ENCODE measurements at places on chromosomes 11 and 22.

DNA sequence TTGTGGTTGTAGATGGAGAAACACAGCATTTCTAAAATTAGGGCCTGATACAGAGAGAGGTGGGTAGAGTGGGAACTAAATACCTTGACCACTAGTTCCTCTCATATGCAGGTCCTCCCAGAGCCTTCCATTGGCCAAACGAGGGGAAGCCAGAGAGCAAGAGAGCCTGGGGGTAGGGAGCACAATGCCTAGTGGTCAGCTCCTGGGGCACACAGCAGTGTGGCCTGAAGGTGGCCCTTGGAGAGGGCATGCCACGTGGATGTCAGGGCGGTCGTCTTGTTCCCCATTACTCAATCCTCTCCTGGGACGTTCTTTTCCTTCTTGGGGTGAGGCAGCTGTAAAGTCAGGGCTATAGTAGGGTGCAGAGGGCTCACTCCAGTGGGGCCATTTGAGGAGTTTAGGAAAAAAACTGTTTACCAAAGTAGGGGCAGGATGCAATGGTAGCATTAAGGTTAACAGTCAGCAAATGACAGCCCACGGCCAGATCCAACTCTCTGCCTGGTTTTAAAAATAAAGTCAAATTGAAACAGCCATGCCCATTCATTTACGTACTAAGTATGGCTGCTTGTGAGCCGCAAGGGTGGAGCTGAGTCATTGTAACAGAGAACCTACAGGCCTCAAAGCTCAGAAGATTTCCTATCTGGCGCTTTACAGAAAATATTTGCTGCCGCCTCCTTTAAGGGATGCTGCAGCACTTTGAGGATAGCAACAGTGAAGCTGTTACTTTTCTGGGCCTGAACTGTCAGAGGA, 7.6 kb downstream of the MYO18B start:
- DNase-seq, result no peak

- no peak for DNase-seq
Observed at GRCh38 chr22:46673205-46673604, 53.0 kb downstream of the GRAMD4 start.

DNA sequence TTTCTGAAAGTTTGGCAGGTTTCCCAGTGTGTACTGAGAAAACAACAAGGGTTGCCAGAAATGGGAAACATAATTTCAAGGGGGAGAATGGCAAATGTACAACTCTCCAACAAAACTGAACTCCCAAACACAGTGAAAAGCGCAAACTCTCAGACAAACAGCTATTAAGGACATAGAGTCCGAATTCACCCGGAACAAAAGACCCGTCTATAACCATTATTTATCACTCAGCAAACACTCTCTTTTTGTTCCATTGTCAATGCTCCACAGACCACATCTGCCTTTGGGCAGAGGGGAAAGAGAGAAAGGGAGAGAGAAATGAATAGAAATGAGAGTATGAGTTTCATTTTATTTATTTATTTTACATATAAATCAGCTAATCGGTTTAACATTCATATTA, 21.7 kb downstream of the KIRREL3 start:
- DNase-seq, result no peak

GRCh38 chr11:122209619-122210366, 93.8 kb upstream of the BLID start:
- DNase-seq, result no peak

DNA sequence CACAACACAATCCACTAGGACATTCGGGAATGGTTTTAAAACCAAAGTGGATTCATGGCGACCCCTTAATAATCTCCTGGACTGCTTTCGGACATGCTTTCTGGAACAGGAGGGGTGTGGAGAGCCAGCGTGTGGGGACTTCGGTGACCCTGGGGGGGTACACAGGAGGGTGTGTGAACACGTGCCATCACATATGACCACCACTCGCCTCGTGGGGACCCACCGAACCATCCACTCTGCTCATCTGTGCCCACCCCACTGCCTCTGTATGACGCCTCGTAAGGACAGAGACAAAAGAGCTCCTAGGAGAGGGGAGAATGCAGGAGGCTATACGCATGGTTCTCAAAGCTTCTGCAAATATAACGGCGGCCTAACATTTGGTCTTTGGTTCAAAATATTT, 8.9 kb downstream of the LTO1 start:
- no peak for DNase-seq

DNA sequence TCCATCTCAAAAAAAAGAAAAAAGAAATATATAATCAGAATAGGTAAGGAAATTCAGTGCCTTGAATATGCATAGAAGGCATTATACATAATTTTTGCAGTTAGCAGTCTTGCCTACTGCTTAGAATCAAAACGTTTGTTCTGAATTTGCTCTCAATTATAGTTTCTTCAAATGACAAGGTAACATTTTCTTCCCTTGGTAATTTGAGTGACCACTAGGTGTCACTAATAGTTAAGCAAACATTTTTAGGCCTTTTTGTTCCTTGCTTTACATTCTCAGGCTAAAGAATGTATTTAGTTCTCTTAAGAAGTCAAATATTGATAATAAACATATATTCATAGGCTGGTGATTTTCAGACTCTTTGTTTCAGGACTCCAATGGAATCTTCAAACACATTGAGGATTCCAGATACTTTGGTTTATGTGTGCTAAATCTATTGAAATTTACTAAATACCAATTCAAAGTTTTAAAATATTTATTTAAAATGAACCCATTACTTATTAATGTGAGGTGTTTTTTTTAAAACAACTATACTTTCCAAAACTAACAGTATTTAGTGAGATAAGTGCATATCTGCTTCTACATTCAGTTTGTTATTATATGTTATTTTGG, 55.0 kb upstream of the DEPDC7 start:
- DNase-seq, result no peak

DNA sequence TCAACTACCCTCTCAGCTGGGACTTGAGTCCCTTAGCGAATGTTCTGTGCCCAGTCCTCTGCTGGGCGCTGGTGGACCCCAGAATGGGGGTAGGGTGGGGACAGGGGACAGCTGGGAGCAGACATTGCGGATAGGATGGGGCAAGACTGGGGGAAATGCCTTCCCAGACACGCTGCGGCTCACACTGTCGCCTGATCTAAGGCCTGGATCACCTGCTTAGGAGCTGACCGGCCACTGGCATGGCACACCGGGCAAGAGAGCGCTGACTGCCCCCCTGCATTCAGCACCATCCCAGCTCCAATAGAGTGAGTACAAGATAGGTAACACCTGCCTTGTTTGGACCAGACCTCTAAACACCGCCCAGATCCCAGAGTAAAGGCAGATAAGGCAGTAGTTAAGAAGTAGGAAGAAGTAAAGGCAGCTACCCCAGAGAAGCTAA, 1.4 kb downstream of the ARVCF start:
- DNase-seq, result no peak

- DNase-seq, result no peak
Observed at GRCh38 chr11:57124505-57124904, 57.2 kb upstream of the LRRC55 start.

DNA sequence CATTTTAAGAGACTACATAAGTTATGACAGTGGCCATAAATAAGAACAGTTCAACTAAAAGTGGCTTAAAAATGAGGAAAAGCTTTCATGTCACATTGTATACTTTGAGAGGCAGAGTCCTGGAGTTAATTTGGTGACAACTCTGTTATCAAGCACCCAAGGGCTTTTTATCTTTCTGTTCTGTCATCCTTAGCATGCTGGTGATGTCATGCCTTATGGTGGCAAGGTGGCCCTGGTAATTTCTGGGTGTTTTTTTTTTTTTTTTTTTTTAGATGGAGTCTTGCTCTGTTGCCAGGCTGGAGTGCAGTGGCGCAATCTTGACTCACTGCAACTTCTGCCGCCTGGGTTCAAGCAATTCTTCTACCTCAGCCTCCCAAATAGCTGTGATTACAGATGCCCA, 158.8 kb downstream of the AASDHPPT start:
- DNase-seq, result no peak

- no peak for DNase-seq
Observed at GRCh38 chr11:127733552-127733951, 733.0 kb upstream of the KIRREL3 start.

- DNase-seq, result no peak
Observed at GRCh38 chr11:108122166-108122628, 830 bp downstream of the ACAT1 start.

DNA sequence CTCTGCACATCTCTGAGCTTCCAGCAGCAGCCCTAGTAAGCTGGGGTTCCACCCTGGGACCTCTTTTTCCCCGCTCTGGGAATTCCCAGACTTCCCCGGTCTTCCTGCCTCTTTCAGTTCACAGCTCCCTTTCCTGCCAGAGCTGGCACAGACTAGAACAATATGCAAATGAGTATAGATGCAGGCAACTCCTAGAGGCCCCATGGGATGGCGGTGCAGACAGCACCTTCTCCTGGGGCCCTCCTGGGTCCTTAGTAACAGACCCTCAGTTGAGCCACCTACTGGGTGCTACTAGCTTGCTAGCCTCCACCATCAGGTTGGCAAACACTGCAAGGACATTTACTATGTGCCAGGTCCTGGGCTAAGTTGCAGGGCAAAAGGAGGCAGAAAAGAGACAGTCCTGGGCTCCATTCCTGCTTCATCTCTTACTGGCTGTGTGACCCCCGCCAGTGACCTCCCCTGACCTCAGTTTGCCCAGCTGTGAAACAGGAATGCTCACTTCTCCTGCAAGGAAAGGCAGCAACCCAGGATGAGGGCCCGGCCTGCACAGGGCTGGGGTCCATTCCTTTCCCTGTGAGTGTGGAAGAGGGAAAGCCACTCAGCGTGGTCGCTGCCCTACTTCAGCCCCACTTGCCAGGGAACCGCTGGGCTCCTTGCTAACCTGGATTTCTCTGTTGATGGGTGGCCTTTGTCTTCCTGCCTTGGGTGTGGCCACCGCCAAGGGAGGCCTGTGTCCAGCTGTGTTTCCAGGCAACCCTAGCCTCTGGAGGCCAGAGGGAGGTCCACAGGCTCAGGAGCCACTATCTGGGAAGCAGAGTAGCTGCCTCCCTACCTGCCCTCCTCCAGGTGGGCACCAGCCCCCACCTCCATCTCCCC, 7.3 kb downstream of the RELT start:
- no peak for DNase-seq

DNA sequence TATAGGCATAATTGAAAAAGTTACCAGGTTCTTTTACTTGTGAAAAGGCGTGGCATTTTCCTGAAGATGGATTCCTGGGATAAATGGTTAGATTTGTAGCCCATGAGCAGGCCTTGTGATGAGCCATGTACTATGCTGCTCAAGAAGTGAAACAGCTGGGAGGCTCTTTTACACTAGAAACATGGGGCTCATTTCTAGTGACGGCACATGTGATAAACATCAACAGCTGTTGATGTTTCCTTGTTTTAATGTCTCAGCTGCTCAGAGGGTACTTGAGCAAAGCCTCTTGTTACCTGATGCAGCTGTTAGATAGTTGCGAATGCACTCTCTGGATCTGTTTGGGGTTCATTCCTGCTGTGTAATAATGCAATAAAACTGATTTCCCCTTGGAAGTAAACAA, 396.8 kb downstream of the GUCY1A2 start:
- no peak for DNase-seq

GRCh38 chr22:45683680-45684079, 12.0 kb downstream of the ATXN10 start:
- no peak for DNase-seq

- peak; percentile 60 for DNase-seq
Observed at GRCh38 chr22:21657360-21658032, 8.3 kb upstream of the PPIL2 start.

- peak; percentile 46 for DNase-seq
Observed at GRCh38 chr11:67404515-67405195, 772 bp downstream of the TBC1D10C start.

- no peak for DNase-seq
Observed at GRCh38 chr22:21759093-21759492, 23.5 kb upstream of the YPEL1 start.

DNA sequence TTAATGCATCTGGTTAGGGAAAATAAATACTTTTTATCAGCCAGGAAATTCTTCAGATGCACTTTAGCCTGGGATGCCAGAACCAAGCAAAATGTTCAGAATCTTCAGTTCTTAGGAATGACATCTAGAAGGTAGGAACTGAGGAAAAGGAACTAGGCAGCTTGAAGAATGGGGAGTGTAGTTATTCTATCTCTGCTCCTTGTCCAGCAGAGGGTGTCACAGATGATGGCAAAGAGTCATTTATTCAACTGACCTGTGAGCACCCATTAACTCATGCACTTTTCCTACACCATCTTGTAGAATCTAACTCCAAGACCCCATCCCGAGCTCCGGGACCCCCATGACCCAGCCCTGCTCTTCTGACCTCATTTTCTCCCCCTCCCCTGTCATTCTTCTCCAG, 122.1 kb upstream of the ISX start:
- no peak for DNase-seq

- DNase-seq, result no peak
Observed at GRCh38 chr22:29782061-29782845, 15.1 kb downstream of the UQCR10 start.

DNA sequence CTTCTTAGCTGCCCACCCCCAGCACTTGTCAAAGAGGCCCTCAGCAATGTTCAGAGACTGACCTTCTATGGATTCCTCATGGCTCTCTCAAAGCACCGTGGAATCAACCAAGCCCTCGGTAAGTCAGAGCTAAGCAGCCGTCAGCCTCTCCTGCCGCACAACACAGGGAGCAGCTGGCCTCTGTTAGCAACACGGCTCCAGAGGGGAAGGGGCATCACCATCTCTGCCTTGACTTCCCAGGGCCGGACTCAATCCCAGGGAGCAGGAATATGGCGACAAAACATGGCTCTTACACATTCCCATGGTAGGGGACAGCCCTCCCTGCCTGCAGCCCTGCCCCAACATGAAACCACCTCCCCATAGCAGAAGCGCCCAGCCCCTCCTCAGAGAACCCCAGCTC, 18.9 kb downstream of the ARFGAP2 start:
- DNase-seq, result no peak

GRCh38 chr11:40998920-40999319, 460.5 kb downstream of the LRRC4C start:
- no peak for DNase-seq

GRCh38 chr11:69536406-69536805, 54.9 kb downstream of the LINC01488 start:
- no peak for DNase-seq

DNA sequence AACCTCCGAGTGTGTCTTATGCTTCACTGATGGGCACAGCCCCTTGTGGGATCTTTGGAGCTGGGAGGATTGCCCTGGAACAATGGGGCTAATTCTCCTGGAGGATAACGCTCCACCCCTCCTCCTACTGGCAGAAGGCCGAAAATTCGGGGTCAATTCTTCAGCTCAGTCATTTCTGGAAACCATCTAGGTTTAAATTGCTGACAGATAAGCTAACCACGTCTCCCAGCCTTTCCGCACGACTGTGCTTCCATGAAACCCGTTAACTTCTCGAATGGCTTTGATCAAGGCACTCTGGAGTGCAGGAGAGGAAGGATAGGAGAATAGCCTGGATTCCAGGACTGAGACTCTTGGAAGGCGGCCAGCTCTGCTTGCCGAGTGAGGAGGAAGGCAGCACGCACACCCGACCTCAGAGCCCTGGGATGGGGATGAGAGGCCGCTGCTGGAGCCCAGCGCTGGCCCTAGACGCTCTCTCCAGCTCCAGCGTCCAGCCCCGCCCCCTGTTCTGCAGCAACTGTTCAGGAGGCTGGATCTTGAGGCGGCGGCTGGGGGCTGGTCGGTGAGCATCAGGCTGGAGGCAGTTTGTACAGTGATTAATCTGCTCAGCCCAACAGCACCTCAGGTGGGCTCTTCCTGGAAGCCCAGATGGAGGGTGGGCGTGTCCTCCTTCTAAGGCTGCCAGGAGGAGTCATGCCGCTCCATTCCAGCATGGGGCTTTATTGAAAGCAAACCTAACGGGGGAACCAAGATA, 176.7 kb upstream of the NCAM1 start:
- DNase-seq, result no peak
